ENCODE measurements at places on chromosomes 5 and 9.

DNA sequence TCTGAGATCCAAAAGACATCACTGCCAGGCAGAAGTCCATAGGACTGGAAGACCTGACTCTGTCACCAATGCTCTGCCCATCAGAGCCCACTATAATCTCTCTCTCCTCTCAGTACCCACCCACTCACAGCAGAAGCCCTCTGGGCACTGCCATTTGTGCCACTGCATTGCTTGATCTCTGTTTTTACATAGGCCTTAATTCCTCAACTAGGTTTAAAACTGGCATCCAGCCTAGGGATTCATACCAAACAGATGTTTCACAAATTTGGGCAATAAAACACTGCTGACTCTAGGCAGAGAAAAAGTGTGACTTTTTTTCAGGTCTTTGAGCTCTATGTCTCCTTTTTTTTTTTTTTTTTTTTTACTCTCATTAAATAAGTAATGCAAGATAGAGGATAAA, 91.1 kb upstream of the RANBP3L start:
- DNase-seq: no peak

DNA sequence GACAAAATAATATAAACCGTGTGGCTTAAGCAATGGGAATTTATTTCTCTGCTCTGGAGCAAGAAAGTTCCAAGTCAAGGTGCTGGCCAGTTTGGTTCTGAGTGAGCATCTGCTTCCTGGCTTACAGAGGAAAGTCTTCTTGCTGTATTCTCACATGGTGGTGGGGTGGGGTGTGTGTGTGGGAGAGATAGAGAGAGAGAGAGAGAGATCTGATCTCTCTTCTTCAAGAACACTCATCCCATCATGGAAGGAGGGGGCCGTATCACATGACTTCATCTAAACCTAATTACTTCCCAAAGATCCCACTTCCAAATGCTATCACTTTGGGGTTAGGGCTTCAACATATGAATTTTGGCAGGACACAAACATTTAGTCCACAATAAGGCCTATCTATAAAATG, 91.2 kb downstream of the PRR16 start:
- no peak for DNase-seq

GRCh38 chr9:33297432-33297831, 7.1 kb downstream of the NFX1 start:
- no peak for DNase-seq

GRCh38 chr5:132454361-132454760, 36.2 kb downstream of the IRF1 start:
- DNase-seq: no peak

DNA sequence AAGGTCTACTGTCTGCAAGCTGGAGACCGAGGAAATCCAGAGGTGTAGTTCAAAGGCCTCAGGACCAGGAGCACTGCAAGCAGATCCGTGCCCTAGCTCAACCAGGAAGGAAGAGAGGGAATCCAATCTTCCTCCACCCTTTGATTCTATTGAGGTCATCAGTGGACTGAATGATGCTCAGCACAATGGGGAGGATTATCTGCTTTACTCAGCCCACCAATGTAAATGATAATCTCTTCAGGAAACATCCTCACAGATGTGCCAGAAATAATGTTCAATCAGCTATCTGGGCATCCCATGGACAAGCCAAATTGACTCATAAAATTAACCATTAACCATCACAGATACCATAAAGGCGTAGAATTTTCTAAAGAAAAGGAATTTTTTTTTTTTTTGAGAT, 92.0 kb downstream of the BASP1 start:
- DNase-seq: no peak

DNA sequence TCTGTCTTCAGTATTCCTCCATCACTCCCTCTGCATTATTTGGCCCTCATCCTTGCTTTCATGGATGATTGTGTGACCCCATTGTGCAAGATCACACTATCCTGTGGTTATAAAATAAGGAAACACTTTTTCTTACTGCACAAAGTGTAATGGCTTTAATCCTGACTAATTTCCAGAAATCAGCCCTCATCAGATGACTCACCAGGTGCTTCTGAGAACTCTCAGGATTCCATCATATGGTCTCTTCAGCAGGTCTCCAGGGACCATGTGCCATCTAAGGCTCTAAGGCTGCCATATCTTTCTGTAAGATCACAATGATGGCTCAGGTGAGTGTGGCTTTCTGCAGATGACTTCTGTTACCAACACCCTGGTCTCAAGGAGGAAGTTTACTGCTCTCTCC, 27.3 kb upstream of the FER start:
- no peak for DNase-seq

- DNase-seq: no peak
Observed at GRCh38 chr5:173308226-173308625, 20.0 kb downstream of the STC2 start.

- DNase-seq: no peak
Observed at GRCh38 chr9:18847576-18848275, 185.3 kb downstream of the SAXO1 start.

GRCh38 chr9:107242073-107243030, 40.7 kb upstream of the RAD23B start:
- no peak for DNase-seq

DNA sequence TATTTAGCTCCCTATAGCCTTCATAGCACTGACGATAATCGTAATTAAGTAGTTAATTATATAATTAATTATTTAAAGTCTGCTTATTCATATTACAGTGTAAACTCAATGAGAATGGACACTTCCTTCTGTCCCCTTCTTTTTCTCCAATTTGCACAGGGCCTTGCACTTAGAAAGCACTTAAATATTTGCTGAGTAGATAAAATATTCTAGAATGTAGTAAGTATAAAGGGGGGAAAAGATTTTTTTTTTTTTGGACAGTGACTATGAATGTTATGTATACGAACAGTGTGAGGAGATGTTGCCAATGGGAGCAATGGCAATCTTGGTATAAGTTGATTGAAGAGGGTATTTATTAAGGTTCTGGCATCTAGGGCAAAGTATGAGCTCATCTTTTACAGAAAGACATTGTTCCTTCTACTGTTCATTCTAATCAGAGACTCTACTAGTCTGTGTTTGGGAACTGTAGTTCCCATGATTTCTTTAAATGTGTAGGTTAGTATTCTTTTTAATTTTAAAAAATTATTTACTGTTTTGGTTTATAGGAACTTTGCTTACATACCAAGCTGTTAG, 49.4 kb downstream of the YTHDC2 start:
- DNase-seq: no peak

GRCh38 chr5:172846677-172847076, 12.6 kb downstream of the ERGIC1 start:
- no peak for DNase-seq

- DNase-seq: no peak
Observed at GRCh38 chr9:68644831-68645230, 60.2 kb upstream of the PIP5K1B start.

DNA sequence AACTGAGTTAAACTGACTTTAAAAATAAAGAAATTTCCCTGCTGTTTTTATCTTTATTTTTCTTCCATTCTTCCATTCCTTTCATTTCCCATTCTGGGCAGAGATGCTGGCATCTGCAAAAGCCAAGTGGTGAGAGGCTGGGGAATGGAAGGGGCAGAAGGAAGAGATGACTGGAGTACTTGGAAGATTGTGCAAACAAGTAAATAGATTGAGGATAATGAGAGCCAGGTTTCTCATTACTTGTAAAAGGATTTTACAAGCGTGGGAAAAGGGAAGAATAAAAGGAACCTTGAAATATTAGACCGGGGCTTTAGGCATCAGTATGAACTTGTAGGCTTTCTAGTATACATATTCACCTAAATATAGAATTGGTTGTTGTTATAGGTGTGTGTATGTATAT, 341.2 kb downstream of the CAAP1 start:
- no peak for DNase-seq

- no peak for DNase-seq
Observed at GRCh38 chr9:105425816-105426433, 21.9 kb upstream of the FSD1L start.

GRCh38 chr9:4585135-4585534, 77.0 kb upstream of the PLPP6 start:
- DNase-seq: no peak

GRCh38 chr5:3375586-3376311, 219.9 kb upstream of the IRX1 start:
- no peak for DNase-seq

- no peak for DNase-seq
Observed at GRCh38 chr5:17367256-17367840, 130.7 kb upstream of the TAF11L2 start.

GRCh38 chr9:3277200-3277599, 248.6 kb downstream of the RFX3 start:
- no peak for DNase-seq

GRCh38 chr9:107723015-107723414, 233.4 kb upstream of the KLF4 start:
- DNase-seq: no peak

DNA sequence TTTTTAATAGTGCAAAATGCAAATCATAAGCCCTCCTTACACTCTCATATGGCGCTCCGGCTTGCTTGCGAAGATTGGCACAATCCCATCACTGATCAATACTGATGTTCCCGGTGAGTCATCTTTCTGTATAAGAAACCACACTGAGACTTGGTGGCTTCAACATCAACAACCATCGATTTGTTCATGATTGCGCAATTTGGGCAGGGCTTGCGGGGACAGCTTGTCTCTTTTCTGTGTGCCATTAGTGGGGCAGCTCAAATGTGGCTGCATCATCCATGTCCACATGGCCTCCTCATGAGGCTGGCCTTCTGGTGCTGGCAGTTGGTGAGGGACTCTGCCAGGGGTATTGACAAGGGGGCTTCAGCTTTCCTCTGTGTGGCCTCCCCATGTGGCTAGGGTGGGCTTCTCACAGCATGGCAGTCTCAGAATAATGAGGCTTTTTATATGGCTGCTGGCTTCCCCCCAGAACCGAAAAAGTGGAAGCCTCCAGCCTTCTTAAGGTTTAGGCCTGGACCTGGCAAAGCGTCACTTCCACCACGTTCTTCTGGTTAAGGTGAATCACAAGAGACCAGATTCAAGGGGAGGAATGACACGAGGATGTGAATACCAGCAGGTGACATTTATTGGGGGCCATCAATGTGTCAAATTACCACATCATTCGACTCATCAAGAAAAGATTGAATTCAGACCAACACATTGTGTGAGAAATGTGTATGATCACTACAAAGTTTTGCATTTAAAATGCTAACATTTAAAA, 79.5 kb upstream of the NFIL3 start:
- no peak for DNase-seq

GRCh38 chr5:83922699-83923098, 202.0 kb upstream of the HAPLN1 start:
- no peak for DNase-seq

GRCh38 chr5:135934939-135935338, 19.8 kb downstream of the LECT2 start:
- DNase-seq: no peak

DNA sequence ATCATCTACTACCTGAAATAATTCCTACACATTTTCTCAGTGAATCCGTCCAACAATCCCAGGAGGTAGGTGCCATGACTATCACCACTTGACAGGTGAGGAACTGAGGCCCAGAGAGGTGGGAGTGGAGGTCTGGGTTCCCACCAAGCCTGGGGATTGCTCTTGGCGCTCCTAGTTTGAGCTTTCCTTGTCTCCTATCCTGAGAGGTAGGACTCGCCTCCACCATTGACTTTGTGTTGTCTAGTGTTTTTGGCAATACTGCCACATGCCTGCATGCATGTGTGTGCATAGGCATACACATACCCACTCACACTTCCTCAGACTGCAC, 6.3 kb upstream of the NTNG2 start:
- no peak for DNase-seq

- DNase-seq: no peak
Observed at GRCh38 chr5:74587300-74587699, 53.2 kb downstream of the ENC1 start.

GRCh38 chr9:134053941-134054761, 13.7 kb downstream of the BRD3 start:
- DNase-seq: no peak

- DNase-seq: no peak
Observed at GRCh38 chr5:169153405-169153804, 147.5 kb downstream of the SLIT3 start.

GRCh38 chr9:127369428-127369827, 27.5 kb upstream of the SLC2A8 start:
- DNase-seq: no peak
